ENCODE measurements at places on chromosomes 12 and 14.

DNA sequence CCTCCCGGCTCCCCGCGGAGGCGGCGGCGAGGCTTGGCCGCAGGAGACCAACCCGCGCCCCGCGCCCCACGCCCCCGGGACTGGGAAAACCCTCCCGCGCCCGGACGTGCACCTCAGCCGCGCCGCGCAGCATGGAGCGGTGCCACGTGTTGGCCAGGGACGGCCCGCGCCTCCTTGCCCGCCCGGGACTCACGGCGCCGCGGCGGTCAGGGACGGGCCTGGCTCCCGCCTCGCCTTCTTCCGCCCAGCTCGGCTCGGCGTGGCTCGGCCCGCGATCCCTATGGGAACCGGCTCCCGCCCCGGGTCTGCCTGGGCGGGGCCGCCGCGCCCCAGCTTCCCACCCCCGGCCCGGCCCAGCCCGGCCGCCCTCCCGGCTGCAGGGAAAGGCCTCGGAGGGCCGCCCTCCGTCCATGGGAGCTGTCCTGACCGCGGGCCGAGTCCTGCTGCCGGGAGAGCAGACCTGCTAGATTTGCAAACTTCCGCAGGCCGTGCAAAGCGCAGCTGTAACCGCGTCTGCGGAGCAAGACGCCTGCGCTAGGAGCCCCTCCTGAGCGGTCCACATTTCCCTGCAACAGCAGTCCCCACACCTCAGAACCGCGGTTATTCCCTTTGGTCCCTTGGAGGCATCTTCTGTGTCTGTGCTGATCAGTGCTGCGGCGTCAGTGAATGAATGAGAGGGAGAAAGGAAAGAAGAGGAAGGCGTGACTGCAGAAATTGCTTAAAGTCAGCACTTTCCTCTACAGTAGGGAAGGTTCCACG is at the start of gene CDKL1:
TSS of gene CDKL1 (minus strand) at position 251 of the 759 bp plus-strand sequence. CDS start 1,013 bp downstream, outside the sequence.
- DNase-seq, result peak; percentile 20

- DNase-seq, result no peak
Measured at GRCh38 chr12:103470664-103471063, 25.1 kb downstream of the C12orf42 start.

DNA sequence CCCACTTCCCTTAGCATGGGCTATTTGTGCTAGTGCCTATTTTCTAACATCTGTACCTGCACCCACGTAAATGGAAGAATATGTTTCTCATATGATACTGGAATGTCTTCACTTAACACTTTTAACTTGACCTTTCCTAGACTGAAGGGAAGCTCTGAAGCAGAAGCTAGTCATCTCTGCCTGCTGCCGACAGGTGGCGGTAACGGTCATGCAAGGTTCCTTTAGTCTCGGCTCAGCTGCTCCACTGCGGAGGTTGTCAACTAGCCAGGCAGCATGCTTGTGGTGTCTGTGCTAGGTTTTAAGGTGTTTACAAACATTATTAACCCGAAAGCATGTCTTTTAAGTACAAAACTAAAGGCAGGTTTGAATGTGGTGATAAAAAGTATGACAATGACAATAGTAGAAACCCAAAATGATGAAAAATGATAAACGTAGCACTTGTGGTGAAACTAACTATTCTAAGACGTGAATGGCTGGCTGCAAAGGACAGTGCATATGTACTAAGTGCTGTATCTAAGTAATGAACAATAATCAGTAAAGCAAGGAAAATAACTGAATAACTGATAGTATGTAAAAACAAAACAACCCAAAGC is 117.2 kb downstream of the GRIN2B start:
- DNase-seq, result peak; percentile 12

- DNase-seq, result no peak
Measured at GRCh38 chr12:88628856-88629509, 48.7 kb upstream of the KITLG start.

GRCh38 chr12:484096-484495 is 24.4 kb downstream of the B4GALNT3 start:
- DNase-seq, result no peak
